Activated B cell treated with CpG ODN at 0.5 μM for 24 hours (primary cell): ENCODE measurements at places on chromosomes 16 and 17.

DNA sequence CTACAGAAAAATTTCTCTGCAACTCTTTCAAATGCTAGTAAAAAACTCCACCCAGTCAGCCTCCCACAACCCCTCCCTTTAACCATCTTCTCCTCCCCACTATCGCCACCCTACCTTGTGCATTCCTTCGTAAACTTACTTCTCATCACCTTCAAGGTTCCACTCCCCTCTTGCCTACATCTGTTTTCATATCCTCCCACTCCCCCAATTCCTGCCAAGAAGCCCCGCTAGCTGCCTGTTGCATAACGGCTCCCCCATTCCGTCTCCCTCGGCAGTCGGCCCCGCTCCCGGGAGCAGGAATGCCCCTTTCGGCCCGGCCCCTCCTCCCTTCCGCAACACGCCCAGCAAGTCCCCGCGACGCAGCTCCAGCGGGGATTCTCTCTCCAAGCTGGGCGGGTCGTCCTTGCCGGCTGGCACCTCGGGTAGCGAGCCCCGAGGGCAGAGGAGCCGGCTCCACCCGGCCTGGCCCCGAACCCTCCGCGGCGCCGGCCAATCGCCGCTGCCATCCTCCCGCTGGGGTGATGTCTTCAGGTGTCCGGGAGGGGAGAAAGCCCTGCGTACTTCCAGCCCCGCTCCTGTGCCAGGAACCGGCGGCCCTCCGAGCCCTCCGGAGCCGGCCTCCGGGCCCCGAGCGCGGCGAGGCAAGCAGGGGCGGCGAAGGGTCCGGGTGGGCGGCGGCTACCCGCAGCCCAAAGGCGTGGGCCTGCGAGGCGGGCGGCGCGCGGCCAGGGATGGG, 1.5 kb downstream of the PHLPP2 start:
- peak; percentile 57 for DNase-seq

DNA sequence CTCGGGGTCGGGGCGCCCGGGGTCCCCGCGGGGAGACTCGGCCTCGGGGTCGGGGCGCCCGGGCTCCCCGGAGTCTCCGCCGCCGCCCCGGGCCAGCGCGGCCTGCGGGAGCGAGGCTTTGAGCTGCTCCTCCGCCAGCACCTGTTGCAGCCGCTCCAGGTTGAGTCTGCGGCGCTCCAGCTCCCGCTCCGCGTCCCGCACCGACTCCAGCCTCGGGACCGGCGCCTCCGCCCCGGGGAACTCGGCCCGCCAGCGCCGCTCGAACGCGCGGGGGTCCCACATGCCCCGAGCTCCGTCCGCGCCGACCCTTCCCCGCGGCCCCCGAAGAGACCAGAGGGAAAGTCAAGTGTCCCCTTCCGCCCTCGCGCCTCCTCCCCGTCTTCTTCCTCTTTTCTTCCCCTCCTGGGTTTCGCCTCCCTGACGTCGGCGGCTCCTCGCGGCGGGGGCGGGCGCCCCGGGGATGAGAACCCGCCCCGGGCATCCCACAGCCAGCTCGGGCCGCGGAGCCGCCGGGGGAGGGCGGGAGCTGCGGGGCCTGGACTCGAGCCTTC, 40.8 kb upstream of the BHLHA9 start:
- peak; percentile 80 for DNase-seq

DNA sequence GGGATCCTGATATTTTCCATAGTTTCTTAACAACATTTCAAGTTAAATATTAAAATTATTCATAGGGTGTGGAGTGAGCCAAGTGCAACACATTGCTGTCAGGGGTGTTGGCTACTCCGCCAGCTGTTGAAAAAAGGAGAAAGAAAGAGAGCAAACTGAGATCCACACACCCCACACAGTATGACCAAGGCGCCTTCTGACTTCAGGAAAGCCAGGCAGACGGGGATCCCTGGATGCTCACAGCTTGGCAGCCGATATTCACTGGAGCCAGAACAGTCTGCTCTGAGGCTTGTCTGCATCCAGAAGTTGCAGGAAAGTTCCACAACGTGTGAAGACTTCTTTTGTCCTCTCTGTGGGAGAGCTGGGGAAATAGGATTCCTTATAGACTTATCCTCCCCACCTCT, 9.3 kb downstream of the CHD9NB start:
- DNase-seq, result no peak

DNA sequence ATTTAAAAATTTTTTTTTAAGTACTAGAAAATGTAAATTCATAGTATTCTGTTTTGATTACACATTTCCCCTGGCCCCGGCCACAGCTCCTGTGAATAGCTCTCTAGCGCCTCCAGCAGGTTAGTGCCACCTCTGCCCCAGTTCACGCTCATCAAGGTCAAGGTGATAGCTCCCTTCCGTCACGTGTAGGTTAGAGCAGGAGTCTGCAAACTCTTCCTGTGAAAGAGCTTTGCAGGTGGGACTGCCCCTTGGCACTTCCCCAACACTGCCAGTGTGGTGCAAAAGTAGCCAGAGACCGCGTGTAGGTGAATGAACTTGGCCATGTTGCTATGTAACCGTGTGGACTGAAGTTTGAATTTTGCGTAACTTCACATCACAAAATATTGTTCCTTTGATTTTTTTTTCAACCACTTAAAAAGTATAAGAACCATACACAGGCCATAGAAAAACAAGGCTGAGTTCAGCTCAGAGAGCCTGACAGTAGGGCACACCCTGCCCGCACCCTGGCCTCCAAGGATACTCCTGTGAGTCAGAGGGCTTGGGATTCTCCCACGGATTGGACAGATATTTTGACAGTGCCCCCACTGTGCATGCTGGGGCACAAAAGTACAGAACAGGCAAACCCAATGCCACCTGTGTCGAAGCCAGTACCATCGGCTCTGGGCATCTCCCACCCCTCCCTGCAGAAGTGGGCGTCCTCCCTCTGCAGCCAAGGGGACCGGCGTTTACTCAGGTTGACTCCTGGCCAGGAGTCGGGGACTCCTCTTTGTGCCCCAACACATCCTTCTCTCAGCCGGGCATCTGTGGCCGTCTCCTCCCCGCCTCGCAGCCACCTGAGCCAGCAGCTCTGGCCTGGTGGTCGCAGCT, 92.0 kb upstream of the CHMP6 start:
- no peak for DNase-seq

DNA sequence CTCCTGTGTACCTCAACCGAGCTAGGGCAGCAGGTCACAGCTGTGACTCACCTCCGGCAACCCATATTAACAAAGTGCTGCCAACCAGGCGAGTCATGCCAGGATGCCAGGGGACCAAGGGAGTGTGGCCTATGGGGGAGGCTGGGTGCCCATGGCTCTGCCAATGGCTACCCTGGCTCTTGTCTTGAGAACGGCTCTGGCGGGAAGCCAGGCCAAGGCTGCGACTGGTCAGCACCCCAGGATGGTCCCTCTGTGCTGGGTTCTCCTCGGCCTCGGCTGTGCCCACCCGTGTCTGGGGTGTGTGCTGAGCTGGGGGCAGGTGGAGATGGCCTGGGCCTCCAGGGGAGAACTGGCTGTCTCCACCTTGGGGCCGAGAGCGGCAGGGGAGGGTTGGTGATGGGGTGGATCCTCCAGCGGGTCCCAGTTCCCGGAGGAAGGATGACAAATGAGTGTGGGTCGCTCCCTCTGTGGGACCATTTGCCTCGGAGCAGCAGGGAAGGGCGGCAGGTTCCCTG, 75.8 kb downstream of the MRC2 start:
- no peak for DNase-seq

DNA sequence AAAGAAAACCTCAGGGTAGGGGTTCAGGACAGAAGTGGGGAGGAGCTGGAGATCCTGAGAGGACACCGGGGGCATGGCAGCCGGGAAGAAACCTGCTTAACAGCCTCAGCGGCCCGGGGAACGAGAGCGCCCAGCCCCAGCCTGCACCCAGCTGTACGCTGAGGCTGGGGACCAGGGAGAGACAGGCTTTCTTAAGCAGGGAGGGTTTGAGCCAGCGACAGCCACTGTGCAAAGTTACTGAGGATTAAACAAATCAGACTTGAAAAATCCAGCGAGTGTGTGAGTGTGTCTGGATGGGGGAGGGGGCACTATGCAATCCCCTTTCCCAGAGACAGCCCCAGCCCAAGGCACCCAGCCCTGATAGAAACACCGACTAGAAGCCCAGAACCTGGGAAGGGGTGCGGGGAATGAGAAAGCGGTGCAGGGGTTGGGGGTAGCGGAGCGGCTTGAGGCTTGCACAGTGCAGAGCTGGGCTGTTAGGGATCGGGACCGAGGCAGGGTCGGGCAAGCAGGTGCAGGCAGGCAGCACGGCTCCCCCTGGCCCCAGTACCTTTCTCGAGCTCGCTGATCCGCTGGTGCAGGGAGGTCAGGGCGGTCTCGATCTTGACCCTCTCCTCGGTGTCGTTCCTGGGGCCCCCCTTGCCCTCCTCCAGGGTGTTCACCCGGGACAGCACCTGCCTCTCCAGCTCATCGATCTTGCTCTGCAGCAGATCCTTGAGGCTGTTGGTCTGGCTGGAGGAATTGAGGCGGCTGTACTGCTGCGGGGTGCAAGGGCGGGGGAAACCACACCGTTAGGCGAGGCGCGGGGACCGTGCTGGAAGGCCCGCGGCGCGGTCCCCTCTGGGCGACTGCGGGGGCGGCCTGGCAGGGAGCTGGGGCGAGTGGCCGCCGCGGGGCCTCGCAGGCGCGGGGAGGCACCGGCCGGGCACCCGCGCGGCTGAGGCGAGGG, 1.2 kb downstream of the NPTX1 start:
- DNase-seq, result peak; percentile 22

- DNase-seq, result no peak
Observed at GRCh38 chr17:77646046-77646430, 312.5 kb upstream of the TNRC6C start.

- no peak for DNase-seq
Observed at GRCh38 chr16:89130448-89130847, 36.8 kb downstream of the ACSF3 start.
